ENCODE measurements at places on chromosomes 11 and 22.

DNA sequence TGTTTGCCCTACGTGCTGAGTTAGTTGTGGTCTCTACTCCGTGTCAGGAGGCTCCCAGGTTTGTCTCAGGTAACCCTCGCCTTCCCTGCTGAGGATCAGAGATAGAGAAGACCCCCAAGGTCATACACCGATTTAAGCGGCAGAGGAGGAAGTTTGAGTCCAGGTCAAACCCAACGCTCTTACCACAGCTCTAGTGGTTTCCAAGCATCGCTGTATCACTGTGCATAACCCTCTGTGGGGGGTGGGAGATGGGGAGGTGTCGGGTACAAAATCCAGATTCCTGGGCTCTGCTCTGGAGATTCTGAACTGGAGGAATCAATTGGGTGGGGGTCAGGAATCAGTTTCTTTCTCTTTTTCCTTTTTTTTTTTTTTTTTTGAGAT is 627 bp downstream of the DNAJC4 start:
- DNase-seq = no peak

DNA sequence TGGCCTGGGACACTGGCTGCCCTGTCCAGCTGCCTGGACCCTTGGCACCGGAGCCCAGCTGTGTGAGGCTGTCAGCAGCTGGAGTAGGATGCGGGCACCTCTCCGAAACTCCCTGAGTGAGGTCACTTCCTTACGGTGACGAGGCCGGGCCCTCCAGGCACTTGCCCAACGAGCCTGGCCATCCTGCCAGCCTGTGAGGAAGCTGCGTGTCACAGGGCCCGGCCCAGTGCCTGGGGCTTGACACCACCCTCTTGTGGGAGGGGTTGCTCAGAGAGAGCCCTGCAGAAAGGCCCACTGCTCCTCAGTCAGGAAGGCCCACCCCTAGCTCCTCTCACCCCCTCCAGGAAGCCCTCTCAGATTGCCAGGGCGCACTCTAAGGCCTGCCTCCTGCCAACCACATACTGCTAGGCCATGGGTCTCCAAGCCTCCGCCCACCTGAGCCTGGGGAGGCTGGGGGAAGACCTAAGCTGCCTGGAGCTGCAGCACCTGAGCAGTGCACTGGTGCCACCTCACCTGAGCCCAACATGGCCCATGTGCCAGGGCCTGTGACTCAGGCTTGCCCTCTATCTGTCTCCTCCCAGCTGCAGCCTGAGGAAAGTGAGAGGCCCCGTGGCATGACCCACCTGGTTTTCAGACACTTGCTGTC is 4.3 kb upstream of the PHLDA2 start:
- DNase-seq = no peak

GRCh38 chr22:46473021-46473779 is 64.2 kb downstream of the CELSR1 start:
- no peak for DNase-seq

- DNase-seq = no peak
These were observed 154.1 kb downstream of the DDX10 start for GRCh38 chr11:108818971-108819370.

- DNase-seq = no peak
These were observed 13.6 kb downstream of the GATD1 start for GRCh38 chr11:763549-764321.

DNA sequence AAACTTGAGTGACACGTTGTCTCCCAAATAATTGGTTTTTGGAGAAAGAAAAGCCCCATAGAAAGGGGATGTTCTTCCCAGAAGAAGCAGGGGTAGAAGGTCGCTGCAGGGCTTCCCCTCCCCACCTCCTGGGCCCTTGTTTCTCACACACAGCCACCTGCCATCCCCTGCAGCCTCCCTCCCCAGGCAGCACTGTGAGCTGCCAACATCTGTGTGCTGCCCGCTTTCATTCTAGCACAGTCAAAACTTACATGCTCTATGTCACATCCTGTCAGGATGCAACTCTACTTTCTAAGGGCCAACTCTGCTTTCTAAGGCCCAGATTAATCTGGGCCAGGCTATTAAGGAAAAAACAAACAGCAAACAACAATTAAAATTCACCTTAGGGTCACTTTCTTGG is 309.4 kb upstream of the ZC3H12C start:
- no peak for DNase-seq

GRCh38 chr22:20738394-20739089 is 35.4 kb upstream of the SERPIND1 start:
- DNase-seq = no peak

- DNase-seq = no peak
These were observed 371.3 kb downstream of the TENM4 start for GRCh38 chr11:79069504-79069903.

DNA sequence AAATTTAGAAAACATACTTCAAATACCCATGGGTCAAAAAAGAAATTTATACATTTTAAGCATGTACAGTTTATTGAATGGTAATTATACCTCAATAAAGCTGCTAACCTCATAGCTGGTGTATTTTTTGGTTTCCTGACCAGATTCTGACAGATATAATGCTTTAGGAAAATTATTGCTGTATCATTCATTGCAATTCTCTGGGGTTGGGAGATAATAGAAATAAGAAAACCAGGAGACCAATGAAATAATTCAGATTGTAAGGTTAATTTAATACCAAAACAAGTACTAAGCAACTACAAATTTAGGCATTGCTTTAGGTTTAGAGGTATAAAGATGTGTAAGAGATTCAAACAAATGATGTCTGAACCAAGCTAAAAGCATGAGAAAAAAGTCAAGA is 120.1 kb downstream of the ENTHD1 start:
- no peak for DNase-seq

- DNase-seq = no peak
These were observed 337.2 kb upstream of the DDI1 start for GRCh38 chr11:103699216-103699615.

DNA sequence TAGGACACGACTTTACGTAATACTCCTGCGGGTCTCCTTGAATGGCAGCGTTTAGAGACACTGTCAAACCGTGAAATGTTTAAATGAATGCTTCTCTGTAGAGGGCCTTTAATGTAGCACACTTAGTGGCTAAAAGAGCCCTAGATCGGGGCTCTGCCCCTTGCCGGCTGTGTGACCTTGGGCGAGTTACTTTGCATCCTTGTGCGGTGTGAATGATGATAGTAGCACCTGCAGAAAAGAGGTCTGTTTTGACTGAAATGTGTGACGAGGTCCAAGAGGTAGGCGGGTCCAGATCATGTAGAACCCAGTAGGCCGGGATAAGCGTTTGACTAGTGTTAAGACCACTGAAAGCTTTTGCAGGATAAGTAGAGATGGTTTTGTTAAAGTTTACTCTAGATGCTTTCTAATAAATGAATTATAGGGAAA is 866 bp downstream of the MED17 start:
- DNase-seq = no peak

DNA sequence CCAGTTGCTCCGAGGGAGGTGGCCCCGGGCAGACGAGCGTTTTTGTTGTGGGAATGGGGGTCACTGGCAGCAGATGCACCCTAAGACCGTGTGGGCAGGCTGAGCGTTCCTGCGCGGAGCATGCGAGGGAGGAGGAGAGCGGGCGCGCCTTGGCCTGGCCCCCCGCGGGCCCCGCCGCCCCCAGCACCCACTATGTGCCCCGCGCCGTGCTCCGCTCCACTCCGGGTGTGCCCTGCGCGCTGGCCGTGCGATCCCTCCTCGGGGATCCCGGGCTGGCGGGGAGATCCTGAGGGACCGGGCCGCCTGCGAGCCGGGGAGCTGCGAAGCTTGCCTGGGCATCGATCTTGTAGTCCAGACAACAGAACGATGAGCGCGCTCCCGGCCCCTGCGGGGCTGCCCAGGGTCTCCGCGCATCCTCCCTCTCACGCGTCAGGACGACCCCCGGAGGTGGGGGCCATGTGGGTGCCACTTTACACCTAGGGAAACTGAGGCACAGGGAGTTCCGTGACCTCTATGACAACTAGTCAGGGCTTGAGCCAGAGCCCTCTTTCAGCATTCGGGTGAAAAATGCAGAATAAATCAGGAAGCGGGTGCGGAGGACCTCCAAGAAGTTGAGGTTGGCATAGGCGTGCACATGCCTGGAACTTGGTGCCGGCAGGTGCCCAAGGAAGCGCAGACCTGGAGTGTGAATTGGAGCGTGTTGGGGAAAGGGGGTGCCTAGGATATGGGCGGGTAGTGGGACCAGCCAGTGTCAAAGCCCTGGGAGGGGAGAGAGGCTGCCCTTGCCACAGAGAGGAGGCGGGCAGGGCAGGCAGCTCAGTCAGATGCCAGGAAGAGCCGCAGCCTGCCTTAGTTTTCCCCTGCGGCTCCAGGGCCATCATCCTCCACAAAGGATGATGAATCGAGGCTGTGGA is 1.3 kb upstream of the KMT5B start:
- no peak for DNase-seq

- DNase-seq = no peak
These were observed 4.0 kb downstream of the SIDT2 start for GRCh38 chr11:117182551-117182935.

DNA sequence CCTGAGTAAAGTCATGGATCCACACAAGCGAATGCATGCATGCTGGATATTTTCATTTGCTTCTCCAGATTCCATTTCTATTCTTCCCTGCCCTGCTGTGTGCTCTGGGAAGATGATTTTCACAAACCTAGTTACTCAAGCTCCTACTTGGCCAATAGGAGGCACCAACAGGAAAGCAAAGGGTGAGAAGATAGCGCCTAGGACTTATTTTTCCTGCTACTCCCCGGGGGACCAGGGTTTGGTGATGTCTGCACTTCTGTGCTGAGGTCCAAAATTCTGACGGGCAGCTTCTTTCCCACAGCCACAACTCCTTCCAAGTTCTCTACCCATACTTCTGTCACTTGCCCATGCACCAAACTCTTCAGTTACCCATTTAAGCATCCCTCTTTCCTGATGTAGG is 509.3 kb upstream of the TENM4 start:
- DNase-seq = no peak

GRCh38 chr11:75823946-75824345 is 8.9 kb downstream of the UVRAG start:
- no peak for DNase-seq

DNA sequence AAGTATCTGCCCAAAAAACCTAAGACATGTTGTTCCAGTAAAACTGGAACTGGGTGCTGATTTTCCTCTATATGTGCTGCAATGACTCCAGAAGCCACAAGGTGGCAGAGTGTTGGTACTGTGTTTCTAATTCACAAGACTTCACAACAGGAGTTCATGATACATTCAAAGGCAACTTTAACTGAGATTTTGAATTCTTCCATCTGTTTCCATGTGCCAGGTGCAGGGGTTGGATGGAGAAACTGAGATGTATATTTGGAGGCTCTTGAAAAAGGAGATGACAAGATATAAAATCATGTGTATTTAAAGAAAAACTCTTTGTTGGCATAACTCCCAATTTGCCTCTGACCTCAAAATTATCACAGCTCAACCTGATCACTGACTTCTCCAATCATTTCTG is 1098.6 kb upstream of the CCDC90B start:
- DNase-seq = no peak

DNA sequence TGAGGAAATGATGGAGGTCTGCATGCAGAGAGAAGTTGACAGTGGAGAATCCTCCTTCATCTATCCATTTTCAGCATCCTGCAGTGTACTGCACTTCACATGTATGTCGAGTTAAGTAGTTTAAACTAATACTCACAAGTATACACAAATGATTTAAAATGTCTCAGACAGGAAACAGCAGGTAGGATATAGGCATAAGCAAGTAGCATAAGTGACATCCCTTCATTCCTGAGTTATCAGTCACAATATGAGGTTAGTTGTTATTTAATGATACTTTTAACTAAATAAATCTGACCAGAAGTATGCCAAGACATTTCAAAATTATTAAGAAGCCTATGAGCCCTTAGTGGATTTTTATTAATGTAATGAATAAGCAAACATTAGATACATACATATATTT is 37.4 kb downstream of the MTMR2 start:
- no peak for DNase-seq

- no peak for DNase-seq
These were observed 12.4 kb upstream of the TMEM123 start for GRCh38 chr11:102464859-102465500.

GRCh38 chr11:31986201-31986889 is 104.5 kb upstream of the RCN1 start:
- no peak for DNase-seq

DNA sequence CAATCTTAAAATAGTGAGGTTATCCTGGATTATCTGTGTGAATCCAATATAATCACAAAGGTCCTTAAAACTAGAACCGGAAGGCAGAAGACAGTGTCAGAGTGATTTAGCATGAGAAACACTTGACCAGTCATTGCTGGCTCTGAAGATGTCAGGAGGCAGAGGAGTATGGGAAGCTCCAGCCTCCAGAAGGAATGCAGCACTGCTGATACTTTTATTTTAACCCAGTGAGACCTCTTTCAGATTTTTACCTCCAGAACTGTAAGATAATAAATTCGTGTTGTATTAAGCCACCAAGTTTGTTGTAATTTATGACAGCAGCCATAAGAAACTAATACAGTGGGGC is 134.4 kb upstream of the ZC3H12C start:
- no peak for DNase-seq

DNA sequence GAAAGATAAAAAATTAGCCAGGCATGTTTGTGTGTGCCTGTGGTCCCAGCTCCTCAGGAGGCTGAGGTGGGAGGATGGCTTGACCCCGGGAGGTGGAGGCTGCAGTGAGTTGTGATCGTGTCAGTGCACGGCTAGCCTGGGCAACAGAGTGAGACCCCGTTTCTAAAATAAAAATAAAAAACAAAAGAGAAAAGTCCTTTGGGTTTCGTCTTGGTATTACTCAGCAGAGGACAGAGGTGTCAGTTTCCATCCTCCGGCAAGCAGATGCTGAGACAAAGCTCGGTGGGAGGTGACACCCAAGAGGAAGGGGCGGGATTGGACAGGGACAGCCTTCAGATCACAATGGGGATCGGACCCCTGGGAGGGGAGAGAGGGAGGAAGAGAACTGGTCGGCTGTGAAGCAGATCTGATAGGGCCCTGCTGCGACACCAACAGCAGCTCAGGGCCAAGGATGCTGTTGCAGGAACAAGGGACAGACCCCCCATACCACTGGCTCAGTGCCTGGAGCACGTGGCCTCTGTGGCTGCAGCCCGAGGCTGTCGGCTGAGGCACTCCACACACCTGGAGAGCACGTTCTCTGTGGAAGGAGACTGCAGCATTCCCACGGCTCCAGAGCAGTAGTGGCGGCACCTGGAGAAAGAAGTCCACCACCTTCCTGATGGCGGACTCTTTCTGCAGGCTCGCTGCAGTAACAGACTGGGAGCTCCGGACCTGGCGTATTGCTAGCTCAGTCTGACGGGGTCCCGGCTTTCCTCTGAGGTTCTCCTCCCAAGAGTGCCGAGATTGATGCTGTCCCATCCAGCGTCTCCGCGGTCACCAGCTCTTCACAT is 5.2 kb upstream of the BID start:
- no peak for DNase-seq

DNA sequence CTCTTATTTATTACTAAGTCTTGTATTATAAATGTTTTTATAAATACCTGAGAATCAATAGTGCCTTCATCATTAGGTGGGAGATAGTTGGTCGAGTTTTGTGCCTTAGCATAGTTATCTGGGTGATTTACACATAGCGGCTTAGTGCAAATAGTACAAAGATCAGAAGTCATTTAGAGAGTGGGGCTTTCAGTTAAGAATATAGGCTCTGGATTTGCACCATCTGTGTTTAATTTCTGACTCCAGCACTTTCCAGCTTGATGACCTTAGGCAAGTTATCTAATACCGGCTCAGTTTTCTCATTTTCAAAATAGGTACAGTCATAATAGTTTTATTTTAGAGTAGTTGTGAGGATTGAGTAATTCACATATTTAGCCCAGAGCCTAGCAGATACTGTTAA is 26.4 kb downstream of the PDE3B start:
- no peak for DNase-seq

- no peak for DNase-seq
These were observed 9.5 kb upstream of the PKP3 start for GRCh38 chr11:384511-384910.

GRCh38 chr11:71239581-71239980 is 12.8 kb downstream of the SHANK2 start:
- no peak for DNase-seq

Measured in stimulated activated CD4-positive, alpha-beta T cell treated with anti-CD3 and anti-CD28 coated beads, Interleukin-1b, Interleukin-23, amount 100 ng/mL, for 1 hour (primary cell).